Activated T-cell treated with anti-CD3 and anti-CD28 coated beads for 4 hours (primary cell): ENCODE measurements at places on chromosomes 2 and 18.

GRCh38 chr2:205545971-205546816 is 136.1 kb upstream of the NRP2 start:
- DNase-seq, result no peak

GRCh38 chr2:240850756-240851077 is 17.9 kb upstream of the AGXT start:
- no peak for DNase-seq

- no peak for DNase-seq
Measured at GRCh38 chr2:137951586-137951985, 12.7 kb upstream of the HNMT start.

DNA sequence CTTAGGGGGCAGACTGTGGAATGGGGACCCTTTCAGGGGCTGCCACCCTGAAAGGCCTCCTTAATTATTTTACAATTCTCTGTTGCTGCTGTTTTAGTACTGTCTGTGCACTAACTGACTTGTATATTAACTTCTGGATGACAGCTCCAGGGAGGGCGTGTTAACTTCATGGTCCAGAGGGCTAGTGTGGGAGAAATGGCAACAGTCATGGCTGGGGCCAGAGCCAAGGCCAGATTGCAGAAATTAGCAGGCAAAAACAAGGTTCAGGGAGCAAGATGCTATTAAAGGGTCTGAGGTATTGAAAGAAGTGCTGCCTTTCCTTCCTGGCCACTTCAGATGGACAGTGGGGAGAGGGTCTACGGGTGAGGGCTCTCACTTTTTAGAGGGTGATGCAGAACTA is 9.1 kb downstream of the WIPF1 start:
- DNase-seq, result no peak

DNA sequence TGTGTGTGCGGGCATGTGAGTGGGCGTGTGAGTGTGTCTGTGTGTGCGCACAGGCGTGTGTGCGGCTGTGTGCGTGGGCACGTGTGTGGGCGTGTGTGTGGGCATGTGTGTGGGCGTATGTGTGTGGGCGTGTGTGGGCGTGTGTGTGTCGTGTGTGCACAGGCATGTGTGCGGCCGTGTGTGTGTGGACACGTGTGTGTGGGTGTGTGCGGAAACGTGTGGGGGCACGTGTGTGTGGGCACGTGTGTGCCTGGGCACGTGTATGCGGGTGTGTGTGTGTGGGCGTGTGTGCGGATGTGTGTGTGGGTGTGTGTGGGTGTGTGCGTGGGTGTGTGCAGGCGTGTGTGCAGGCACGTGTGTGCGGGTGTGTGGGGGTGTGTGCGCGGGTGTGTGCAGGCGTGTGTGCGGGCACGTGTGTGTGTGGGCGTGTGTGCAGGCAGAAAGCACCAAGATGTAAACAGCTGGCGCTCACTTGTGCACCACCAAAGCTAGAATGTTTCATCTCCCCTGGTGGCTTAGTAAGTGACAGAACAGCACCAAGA is 31.2 kb upstream of the ALKAL2 start:
- DNase-seq, result no peak

DNA sequence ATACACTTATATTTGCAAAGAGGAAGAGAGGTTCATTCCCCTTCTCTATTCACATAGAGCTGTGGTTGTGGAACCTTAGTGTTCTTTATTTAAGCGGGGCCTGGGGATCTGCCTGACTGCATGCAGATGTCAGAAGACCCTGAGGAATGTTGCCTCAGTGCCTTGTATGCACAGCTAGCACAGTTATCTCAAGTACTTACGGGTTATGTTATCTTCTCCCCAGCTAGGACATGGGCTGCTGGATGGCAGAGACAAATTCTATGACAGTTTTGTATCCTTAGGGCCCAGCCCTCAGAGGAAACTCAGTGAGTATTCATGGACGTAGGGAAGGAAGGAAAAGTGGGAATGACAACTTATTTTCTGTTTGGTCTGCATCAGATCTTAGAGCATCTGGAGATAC is 37.7 kb upstream of the RTN4 start:
- DNase-seq, result no peak

DNA sequence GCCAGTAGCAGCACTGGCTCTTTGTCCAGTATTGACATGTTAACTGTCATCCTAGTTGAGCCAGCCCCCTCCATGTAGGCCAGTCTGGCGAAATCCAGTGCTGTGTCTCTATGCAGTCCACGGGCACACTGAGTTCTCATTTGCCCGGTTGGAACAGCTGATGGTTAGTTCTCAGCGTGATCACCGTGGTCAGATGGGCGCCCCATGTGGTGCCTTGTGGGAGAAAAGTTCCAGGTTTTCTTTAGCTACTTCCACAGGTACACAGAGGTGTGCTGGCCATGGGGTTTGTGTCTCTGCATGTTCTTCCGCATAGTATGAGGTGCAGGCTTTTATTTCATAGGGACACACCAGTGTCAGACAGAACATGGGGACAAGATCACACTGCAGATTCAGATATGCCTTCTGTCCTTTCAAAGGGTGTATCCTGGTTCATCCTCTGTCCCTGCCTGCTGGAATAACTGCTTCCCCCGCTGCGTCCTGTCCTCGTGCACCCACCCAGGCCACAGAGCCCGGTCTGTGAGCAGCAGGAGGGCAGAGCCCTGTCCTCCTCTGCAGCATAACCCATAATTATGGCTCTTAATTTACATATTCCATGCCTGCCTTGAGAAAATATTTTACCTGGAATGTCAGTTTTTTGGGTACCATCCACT is 334.1 kb downstream of the GBX2 start:
- DNase-seq, result no peak

DNA sequence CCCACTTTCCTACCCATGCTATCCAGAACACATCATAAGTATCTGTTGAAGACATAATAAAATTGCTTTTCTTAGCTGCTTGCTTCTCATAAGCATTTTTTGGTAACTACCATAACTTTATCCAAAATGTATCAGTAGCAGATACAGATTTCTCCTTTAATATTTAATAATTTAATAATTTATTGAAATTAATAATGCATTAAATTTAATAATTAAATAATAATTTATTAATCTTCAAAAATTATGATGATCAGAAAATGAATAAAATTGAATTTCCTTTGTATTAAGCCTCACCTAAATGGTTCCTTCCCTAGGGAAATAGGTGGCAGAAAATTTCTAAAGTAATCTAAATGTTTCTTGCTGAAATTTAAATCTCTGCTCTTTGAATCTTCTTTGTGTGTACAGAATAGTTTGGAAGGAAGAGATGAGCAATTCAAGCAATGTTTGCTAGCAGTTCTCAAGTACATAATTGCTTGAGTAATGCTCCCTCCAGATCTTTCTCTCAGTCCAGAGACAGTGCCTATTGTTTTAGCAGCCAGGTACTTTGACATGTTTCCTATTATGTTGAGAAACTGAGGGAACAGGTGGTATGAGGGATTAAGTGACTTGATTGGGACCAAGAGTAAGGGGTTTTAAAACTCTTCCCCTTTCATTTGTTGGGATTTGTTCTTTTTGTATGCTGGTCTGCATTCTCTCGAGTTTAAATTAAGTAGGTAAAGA is 123.1 kb upstream of the CYP26B1 start:
- DNase-seq, result no peak
